ENCODE measurements at places on chromosomes 13 and 19.

- DNase-seq, result no peak
These were observed 107.1 kb upstream of the UQCRFS1 start for GRCh38 chr19:29320086-29320485.

GRCh38 chr13:99033814-99034213 is 56.0 kb upstream of the DOCK9 start:
- DNase-seq, result no peak

- DNase-seq, result no peak
These were observed 65.2 kb downstream of the COLGALT1 start for GRCh38 chr19:17620696-17621095.

DNA sequence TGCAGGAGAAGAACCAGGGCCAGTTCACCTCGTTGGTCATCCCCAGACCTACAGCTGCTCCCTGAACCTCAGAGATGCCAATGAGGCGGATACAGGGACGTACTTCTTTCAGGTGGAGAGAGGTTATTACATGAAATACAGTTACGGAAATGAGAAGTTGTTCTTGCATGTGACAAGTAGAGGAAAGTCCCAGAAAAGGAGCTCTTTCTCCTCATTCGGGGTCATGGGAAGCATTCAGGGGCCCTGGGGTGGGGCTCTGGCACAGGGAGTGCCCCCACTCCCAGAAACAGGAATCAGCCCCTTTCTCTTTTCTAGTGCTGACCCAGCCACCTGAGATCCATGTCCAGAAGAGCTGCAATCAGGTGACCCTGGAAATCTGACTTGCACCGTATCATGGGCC is 4.5 kb upstream of the SIGLEC9 start:
- no peak for DNase-seq

DNA sequence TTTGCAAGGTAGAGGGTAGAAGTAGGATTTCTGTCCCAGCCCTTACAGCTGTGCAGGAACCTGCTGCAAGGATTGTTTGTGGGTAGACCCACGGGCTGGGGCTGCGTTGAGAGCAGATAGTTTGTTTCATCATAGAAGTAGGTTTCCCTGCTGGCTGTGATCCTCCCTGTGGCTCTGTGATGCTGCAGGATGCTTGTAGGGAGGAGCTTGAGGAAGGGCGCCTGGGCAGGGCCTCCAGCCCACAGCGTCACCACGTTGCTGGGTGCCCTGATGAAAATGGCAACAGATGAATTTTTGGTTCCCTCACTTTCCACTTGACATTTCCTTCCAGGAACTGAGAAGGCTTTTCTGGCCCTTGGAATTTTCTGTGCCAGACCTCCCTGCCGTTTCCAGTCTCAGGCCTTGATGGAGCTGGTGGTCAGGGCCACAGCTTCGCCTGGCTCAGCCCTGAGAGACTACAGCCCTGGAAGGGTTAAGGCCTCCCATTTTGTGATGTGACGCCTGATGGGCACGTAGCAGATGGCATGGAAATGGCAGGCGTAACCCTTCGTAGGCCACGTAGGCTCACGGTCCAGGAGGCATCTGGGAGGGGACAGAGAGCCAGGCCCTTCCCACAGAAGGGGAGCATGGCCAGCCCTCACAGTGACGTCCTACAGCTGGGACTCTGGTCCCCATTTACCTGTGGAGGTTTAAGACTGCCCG is 42.2 kb downstream of the GATAD2A start:
- DNase-seq, result no peak

GRCh38 chr19:34575206-34575605 is 93.6 kb downstream of the WTIP start:
- no peak for DNase-seq

DNA sequence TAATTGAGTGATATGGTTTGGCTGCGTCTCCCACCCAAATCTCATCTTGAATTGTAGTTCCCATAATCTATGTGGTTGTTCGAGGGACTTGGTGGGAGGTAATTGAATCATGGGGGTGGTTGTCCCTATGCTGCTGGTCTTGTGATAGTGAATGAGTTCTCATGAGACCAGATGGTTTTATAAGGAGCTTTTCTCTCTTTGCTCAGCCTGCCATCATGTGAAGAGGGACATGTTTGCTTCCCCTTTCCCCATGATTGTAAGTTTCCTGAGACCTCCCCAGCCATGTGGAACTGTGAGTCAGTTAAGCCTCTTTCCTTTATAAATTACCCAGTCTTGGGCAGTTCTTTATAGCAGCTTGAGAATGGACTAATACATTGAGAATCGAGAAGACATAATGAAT is 480.1 kb downstream of the GPC5 start:
- no peak for DNase-seq

GRCh38 chr19:37790244-37790925 is 11.0 kb upstream of the ZNF573 start:
- DNase-seq, result no peak

- no peak for DNase-seq
These were observed 7.3 kb downstream of the SPATA13 start for GRCh38 chr13:24167666-24168391.

Data from right hindlimb (tissue), 1 donor.